ENCODE measurements at places on chromosomes 7 and 10.

GRCh38 chr7:91875851-91876250 is 4.7 kb downstream of the MTERF1 start:
- DNase-seq: no peak

DNA sequence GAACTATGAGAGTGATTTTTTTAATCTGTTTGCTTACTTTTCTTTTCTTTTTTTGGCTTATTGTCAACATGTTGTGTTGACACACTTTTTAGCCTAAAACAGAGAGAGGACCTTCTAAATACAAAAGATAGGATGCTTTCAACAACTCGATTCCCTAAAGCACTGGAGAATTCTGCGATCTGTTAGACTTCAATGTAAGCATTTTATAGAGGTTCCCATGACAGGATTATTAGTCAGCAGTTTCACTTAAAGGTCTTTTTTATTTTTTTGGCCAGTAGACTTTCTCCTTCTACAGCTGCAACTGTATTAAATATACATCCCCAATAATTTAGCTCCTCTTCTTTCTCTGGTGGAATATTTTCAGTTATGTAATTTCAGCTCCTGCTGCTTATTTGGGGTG is 12.7 kb upstream of the NRP1 start:
- no peak for DNase-seq

DNA sequence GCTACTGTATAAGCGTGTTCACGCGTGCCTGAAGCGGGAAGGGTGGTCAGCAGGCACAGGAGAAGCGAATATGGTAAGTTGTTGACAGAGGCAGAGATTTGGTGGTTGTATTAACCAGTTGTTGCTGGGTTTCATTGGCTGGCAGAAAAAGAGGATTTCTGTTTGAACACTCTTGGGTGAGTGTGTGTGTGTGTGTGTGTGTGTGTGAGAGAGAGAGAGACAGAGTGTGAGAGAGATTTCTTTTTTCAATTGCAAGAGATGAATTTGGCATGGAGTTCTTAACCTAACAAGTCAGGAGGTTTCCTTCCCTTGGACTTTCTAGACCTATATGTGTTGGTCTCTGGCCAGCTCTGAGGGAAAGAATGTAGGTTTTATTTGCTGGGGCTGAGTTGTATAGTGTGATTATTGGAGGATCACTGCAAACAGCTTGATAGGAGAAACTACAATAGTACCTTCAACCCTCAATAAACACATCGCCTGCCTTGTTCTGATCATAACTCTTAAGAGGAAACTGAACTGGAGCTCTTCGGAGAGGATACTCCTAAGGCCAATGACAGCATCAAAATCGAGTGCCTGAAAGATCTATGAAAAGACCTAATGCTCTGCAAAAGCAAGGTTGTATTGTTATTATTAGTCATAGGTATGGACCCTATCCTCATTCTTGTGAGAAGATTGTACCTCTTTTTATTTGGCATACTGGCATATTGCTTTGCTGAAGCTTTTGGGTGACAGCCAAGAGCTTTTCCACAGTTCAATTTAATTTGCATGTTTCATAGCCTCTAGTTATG is 1.2 kb downstream of the MCU start:
- no peak for DNase-seq

DNA sequence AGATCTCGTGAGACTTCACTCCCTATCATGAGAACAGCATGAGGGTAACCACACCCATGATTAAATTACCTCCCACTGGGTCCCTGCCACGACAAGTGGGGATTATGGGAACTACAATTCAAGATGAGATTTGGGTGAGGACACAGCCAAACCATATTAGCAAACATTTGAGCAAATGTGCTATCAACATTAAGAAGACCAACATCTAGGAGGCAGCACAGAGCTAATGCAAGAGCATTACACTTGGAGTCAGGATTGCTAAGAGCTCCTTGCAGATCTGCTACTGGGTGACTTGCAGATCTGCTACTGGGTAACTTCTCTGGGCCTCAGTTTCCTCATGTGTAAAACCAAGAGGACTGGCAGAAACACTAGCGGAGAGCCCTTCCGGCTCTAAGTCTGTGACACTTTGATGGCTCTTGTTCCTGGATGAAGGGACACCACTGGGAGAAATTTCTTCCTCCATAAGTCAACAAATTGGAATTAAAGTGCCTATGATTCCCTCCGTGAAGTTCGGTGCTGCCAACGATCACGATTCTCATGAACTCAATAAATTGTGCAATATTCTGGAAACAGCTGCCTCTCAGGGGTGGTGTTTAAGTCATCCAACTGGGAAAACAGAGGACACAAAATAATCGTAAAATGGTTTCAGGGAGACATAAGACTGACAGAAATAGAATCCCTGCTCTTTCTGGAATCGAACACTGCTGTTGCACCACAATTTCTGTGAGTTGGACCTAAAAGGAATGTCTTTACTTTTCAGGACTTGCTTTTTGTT is 115.8 kb upstream of the ITGB1 start:
- no peak for DNase-seq

DNA sequence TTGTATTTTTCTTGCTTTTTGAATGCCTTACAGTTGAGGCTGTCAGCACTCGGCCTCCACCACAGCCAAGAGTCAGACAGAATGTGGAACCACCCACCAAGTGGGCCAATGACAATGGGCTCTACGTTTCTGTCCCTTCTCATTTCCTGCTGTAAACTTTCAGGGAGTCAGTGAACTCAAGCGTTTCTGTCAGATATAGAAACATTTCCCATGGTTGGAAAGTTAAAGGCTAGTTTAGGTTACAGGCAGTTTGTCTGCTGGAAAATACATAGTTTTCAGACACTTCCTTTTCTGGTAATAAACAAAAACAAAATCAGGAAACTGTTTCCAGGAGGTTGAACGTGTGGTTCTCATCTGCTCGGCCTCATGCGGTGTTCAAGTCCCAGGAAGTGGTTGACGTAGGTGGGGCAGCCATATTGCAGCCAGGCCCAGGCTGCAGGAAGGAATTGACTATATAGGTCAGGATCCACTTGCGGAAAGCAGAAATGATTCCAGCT is 245.1 kb downstream of the CAMK1D start:
- no peak for DNase-seq

GRCh38 chr7:25385506-25386136 is 157.3 kb upstream of the NPVF start:
- no peak for DNase-seq

GRCh38 chr10:21712975-21713374 is 178.9 kb downstream of the MLLT10 start:
- DNase-seq: no peak

DNA sequence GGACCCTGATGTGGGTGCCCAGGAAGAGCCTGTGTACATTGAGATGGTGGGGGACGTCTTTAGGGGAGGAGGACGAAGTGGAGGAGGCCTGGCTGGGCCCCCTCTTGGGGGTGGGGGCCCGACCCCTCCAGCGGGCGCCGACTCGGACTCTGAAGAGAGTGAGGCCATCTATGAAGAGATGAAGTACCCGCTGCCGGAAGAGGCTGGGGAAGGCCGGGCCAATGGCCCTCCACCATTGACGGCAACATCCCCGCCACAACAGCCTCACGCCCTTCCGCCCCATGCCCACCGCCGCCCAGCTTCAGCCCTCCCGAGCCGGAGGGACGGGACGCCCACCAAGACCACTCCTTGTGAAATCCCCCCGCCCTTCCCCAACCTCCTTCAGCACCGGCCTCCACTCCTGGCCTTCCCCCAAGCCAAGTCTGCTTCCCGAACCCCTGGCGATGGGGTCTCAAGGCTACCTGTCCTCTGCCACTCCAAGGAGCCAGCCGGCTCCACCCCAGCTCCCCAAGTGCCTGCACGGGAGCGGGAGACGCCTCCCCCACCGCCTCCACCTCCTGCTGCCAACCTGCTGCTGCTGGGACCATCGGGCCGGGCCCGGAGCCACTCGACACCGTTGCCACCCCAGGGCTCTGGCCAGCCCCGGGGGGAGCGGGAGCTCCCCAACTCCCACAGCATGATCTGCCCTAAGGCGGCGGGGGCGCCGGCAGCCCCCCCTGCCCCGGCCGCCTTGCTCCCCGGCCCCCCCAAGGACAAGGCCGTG is 4.8 kb downstream of the NYAP1 start:
- no peak for DNase-seq

GRCh38 chr10:49761789-49762565 is at the start of gene OGDHL:
TSS of gene OGDHL (minus strand) at chr10:49762323. CDS start at chr10:49758592, 3,731 bp downstream.
- DNase-seq: peak; percentile 48

DNA sequence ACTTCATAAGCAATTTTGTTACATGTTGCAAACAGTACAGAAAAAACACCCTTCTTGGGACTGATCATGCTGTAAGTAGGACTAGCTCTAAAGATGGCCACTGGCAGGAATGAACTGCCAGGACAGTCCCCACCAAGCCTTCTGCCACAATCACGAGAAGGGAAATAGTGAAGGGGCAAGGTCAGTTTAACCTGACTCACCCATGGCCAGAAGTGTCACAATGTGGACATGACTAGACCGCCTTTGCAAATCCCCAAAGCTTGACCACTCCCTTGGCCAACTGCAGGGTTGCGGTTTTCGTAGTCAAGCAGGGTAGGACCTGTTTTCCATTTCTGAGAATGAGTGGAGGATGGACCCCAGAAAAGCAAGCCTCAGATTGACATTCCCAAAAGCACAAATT is 19.4 kb upstream of the FRAT2 start:
- DNase-seq: no peak

GRCh38 chr10:56279270-56279669 is 81.8 kb downstream of the ZWINT start:
- DNase-seq: no peak

- DNase-seq: no peak
Measured at GRCh38 chr10:117462424-117462792, 80.1 kb upstream of the EMX2 start.

DNA sequence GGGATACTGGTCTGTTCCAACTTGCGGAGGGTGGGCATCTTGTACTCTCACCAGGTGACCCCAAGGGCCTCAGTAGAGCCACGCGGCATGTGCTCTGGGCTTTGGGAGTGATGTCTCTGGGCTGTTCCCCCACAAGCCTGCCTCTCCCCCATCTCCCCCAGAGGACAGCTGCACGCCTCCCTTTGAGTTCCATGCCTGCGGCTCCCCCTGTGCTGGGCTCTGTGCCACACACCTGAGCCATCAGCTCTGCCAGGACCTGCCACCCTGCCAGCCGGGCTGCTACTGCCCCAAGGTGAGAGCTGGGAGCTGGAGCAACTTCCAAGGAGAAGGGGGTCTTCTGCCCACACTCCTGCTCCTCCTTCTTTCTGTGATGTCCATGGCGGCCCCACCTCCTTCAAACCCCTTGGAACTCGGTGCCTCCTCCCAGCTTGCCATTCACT is 15.0 kb upstream of the ZNF862 start:
- no peak for DNase-seq

- DNase-seq: no peak
Measured at GRCh38 chr7:68488341-68489060, 1109.8 kb upstream of the AUTS2 start.

GRCh38 chr7:110010359-110010758 is 1080.6 kb upstream of the LRRN3 start:
- DNase-seq: no peak

GRCh38 chr10:81969136-81969535 is 94.1 kb downstream of the NRG3 start:
- DNase-seq: no peak

DNA sequence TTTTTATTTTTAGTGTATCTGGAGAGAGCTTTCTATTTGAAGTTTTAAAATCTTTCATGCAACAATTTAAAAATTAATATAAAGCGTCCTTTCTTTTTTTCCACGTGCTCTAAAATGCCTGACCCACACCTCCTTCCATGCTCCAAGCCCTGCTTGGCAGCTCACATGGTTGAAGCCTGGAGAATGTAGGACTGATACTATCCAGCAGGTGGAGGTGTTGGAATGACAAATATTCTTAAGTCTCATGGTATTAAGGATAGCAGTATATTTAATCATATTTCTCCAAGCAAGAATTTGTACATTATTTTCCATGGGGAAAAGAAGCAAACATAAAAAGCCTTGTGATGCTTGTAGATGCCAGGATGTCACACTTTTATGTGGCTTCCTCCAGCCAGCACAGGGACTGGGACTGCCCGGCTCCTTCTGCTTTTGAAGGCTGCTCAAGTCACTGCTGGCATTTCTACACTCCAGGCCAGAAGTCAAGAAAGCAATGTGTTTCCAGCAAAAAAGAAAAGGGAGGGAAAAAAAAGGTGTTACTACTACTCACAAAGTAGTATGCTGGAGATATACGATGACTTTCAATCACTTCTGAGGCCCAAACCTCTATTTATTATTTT is 49.7 kb downstream of the BZW2 start:
- DNase-seq: no peak

- DNase-seq: no peak
Measured at GRCh38 chr10:101655570-101655969, 39.4 kb downstream of the FBXW4 start.

GRCh38 chr10:34941471-34942357 is 126.6 kb upstream of the PARD3 start:
- DNase-seq: no peak

DNA sequence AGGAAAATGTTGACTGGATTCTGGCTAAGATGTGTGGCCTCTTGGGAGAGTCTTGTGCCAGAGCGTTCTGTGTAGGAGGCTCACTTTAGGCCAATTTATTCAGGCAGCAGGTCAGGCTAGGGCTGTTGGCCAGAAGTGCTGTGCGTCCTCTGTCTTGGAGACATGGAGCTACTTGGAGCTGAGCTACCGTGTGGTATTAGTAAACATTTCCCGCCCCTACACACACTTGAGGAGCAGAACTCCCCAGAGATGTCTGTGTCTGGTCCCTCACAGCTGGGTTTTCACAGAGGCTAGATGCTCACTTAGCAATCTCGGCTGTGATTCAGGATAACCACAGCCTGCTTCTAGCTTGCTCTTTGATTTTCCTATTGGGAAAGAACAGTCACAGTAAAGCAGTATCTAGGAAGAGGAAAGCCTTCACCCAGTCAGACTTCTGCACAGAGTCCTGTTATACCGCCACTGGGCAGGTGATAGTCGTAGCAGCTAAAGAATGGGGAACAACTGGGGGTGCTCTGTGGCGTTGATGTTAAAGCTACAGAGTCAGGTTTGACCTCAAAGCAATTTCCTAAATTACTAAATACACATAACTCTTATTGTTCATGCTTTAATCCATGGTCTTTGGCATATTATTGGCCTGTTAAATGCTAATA is 86.7 kb downstream of the MDFIC start:
- DNase-seq: peak; percentile 16

GRCh38 chr10:79422178-79422892 is 23.1 kb downstream of the ZCCHC24 start:
- DNase-seq: no peak

GRCh38 chr10:82552267-82552666 is 677.3 kb downstream of the NRG3 start:
- DNase-seq: no peak

- DNase-seq: peak; percentile 39
Measured at GRCh38 chr7:25098096-25099046, 26.7 kb downstream of the CYCS start.

DNA sequence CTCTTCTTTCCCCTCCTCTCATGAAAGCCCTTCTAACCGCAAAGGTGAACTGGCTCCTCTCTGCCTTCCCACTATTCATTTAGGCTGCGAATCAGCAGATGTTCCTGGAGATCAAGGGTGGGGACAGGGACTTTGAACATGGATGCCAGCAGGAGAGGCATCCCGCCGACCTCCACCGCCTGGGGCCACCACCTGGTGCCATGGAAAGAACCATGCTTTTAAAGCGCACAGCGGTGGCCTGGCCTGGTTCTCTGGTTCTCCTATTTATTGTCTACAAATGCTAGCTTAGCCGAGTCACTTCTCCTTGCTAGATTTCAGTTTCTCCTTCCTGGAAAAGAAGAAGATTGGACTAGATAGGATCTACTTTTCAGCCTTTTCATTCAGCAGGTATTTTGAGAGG is 43.2 kb upstream of the KCNMA1 start:
- no peak for DNase-seq

- no peak for DNase-seq
Measured at GRCh38 chr10:98519841-98520240, 73.1 kb upstream of the HPS1 start.
